ENCODE measurements at places on chromosomes 1 and 21.

DNA sequence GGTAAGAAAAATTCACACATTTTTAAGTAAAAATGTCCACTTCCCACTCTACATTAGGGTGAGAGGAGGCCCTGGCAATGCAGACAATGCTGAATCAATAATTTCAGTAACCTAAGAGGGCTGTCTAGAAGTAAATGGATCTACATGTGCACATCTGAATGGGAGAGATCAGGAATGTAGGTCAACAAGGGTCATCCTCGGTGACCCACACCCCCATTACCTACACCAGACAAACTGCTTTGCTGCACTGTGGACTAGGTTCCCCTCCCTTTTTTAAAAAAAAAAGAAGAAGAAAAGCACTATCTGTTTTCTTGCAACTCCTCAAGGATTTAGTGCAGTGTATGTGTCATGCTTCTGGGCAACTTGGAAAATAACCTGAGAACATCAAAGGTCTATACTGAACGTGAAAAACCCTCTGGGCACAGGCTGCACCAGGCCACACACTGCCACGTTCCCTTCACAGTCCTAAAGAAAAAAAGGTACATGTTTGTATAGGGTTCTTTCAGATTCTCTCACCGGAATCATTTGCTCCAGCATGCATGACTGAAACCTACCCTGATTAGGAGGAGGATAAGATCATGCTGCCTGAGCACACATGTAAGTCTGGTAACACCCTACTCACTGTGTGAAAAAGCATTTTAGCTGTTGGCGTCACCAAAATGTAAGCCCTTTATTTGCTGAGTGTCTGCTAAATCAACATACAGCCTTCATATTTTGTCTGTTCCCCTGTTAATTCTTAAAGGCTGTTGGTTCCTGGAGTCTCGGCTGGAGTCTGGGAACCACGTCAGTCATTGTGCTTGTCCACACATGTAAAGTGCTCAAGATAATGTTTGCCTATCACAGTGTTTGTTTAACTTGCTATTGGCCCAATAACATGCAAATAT lies 341.0 kb downstream of the SMYD3 start:
- no peak for DNase-seq

GRCh38 chr21:25890001-25890400 lies 155.2 kb downstream of the GABPA start:
- no peak for DNase-seq

DNA sequence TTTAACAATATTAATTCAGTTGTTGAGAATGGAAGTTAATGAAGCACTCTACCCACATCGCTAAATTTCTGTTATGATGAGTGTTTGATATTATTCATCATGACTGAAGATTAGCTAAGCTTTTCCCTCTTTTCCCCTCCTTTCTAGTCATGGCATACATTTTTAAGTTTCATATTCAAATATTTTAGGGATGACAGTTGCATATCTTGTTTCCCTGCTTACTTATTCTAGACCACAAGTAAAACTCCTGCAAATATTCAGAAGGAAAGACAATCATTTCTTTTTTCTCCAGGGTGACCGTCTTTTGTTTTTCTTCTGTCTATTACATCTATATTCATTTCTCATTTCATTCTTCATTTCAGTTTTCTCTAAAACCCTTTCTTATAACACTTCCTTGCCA lies 906.0 kb downstream of the ADGRL2 start:
- peak; percentile 9 for DNase-seq

DNA sequence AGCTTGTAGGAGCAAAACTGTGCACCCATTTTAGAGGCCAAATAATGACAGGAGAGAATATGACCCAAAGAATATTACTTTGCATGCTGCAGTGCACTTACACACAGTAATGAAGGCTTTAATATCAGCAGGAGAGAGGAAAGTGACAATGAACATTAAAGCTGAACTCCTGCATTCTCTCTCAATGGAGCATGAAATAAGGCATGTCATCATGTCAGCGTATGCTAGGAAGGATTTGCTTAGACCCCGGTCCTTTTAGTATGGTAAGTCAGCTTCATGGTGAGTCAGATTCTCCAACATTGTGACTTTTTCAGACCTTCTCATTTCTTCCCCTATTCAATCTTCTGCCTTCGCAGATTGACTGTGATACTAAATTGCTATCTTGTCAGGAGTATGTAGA lies 210.7 kb upstream of the TMPRSS15 start:
- DNase-seq, result no peak

GRCh38 chr1:184792450-184792969 lies 37.9 kb upstream of the EDEM3 start:
- DNase-seq, result peak; percentile 96

GRCh38 chr1:179156026-179156425 lies 73.5 kb downstream of the ABL2 start:
- no peak for DNase-seq

DNA sequence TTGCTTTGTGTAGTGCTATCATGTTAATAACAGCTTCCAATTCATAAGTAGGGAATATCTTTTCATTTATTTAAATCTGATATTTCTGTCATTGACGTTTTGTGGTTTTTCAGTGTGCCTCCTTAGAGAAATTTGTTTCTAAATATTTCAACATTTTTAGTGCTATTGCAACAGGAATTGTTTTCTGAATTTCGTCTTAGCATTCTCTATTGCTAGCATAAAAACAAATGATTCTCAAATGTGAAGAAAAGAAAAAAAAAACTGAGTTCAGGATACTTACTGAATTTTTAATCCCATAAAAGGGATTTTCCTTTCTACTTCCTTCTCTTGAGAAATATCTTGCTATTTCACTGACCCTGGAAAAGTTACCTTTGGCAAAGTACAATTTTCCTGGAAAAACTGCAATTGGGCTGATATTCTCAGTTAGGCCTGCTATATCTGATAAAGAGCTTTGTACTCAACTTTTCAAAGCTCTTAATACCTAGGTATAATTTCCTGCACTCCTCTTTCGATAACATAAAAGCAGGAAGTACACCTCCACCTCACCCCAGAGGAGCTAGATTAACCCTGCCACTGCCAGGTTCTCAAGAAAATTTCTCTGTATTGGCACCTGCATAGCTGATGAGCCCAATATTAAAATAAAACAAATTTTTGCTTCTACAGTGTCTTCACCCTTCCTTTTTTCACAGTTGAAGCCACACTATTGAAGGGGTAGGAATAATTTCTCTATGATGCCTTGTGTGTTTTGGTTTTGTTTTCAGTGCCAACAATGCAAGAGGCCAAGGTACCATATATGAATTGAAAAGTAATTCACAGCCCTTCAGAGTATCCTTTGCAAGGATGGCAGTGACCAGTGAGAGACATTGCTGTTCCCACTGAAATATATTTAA lies 35.6 kb downstream of the PTPN14 start:
- no peak for DNase-seq

GRCh38 chr1:154760469-154760933 lies 109.6 kb downstream of the KCNN3 start:
- peak; percentile 10 for DNase-seq

GRCh38 chr1:42168763-42169162 lies 4.2 kb upstream of the GUCA2A start:
- no peak for DNase-seq

GRCh38 chr1:166040202-166040997 lies 126.4 kb downstream of the FAM78B start:
- DNase-seq, result no peak

GRCh38 chr1:226322986-226323385 lies 14.0 kb upstream of the LIN9 start:
- DNase-seq, result no peak

DNA sequence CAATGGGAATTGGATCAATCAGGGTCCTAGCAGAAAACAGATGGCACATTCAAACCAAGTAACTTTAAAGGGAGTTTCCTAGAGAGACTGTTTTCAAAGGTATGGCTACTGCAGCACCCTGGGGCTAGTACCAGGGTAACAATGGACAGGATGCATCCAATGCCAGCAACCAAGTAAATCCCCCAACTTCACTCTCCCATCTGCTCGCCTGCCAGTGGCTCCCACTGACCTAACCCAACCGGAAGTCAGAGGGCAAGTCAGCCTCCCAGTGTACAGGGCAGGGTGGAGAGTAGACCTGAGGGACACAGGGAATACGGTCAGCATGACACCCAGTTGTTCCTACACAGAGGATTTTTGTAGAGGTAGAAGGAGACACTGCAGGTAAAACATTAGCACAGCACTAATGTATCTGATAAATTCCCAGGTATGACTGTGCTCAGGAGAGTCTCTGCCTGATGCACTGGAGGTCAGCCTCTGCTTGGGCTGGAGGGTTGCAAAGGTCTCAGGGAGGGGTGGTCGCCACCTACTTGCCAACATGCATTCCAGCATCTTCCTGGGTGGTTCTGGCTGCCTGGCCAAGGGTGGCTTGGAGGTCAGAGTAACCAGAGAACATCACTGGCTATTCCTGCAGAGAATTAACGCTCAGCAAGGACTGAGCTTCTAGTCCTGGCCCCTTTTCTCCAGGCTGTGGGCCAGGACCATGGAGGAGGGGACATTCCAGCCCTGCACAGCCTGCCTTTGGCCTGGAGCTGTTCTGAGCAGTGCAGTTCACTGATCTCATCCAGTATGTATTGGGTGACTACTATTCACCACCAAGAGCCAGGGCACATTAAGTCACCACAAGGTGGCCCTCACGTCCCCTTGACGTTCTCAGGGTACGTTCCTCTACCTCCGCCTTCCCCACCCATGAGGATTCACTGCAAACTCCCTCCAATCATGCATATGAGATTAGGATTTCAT lies 5.1 kb upstream of the GJA4 start:
- peak; percentile 46 for DNase-seq

GRCh38 chr21:17775431-17776126 lies 43.6 kb downstream of the C21orf91 start:
- DNase-seq, result no peak

DNA sequence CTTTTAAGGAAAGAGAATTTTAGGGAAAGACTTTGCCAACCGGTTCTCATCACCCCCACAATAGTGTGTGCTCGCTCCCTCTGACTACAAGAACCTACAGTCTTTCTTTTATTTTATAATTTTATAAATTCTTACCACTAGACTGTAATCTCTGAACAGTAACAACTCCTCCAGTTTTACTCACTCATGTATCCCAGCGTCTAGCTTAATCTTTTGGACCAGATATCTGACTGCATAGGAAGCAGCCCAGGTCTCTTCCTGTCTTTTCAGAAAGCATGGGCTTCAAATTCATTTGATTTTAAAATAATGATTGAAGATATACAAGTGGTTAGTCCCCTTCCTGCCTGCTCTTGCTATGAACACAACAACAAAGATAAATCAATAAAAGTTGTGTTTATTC lies 19.0 kb upstream of the DUSP10 start:
- no peak for DNase-seq

DNA sequence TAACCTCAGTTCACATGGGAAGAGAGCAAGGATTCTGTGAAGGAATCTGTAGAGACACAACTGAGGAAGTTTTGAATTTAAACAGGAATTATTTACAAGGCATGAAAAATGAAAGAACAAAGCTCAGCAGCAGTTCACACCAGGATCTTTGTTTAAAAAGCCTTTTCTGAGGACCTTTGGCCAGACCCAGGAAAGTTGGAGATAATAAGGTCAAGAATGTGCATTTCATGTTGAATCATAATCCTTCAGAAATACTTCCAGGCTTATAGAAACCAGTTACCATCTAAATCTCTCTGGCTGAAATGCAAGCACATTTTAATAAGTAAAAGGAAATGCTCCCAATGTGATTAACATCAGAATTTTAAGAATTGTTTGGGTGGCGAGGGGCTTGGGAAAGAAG lies 2.7 kb downstream of the CLIC6 start:
- no peak for DNase-seq

DNA sequence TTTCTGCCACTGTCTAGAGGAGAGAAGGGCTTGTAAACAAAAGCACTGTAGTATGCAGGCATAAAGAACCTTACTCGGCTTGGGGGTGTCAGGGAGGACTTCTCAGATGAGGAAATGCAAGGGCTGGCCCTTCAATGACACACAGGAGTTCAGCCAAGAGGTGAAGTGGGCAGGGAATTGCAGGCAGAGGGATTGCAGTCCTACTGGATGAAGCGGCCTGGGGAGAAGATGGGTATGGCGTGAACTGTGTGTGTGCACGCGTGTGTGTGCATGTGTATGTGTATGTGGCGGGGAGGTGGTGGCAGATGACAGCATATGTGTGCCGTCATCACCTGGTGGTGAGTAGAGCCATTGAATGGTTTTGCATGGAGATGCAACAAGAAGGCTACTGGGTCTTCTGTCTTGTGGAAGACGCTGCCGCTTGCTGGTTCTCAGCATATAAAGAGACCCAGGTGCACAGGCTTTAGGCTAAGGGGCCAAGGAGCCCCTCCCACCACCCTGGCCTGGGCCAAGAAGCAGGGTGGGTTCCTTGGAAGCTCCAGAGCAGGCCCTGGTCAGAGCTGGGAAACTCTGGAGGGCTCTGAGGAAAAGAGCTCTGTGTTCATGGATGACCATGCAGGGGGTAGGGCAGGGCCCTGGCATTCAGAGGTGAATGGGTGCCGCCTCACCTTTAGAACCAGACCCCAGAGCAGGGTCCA lies 4.1 kb upstream of the EPS8L3 start:
- DNase-seq, result no peak

GRCh38 chr1:225627304-225627947 lies 25.5 kb downstream of the ENAH start:
- DNase-seq, result no peak

DNA sequence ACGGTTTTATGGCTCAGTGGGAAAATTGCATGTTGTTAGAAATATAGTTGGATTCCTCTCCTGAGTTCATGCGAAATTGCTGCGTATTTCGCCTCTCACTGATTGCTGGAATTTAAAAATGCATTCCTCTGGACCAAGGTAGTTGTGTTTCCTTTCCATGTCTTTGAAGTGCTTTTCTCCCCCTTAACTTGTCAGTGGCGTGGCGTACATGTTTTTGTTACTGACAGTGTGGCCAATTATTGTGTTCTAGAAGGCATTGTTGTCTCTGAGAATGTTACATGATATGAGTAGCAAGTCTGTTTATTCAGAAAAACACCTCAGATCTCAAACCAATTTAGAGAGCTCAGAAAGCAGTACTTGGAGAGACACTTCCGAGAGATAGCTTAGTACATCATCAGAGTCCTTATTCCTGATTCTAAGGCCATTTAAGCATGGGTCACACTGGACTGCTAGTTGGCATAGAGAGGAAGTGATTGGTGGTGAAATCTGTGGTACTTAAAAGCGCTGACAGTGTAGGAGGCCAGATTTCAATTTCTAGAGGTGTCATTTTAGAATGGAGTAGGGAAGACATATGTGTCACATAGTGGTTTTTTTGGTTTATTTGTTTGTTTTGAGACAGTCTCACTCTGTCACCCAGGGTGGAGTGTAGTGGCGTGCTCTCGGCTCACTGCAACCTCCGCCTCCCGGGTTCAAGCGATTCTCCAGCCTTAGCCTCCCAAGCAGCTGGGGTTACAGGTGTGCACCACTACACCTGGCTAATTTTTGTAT lies 184.4 kb downstream of the RYR2 start:
- DNase-seq, result no peak

GRCh38 chr1:64981601-64982533 lies 15.5 kb upstream of the JAK1 start:
- DNase-seq, result no peak

DNA sequence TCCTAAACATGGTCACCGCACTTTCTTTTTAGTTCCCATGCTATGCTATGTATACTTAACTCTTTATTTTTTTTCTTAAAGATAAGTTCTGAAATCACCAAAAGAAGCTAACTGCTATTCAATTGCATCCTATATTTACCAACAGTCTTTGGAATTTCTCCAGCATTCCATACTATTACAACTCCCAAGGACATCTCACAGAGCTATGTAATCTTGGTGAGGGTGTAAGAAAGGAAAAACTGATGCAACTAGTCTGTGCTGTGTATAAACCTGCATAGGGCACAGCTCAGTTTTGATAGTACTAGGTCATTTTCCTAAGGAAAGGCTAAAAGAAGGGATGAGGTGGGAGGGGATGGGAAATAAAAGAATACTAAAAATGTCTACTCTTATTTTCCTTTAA lies 78.0 kb downstream of the PTPN14 start:
- peak; percentile 89 for DNase-seq

Data from fibroblast of pulmonary artery (primary cell).